ENCODE measurements at places on chromosomes 2 and 18.
A peak's percentile ranks its signal among the peaks of the same experiment; 100 is the strongest.

DNA sequence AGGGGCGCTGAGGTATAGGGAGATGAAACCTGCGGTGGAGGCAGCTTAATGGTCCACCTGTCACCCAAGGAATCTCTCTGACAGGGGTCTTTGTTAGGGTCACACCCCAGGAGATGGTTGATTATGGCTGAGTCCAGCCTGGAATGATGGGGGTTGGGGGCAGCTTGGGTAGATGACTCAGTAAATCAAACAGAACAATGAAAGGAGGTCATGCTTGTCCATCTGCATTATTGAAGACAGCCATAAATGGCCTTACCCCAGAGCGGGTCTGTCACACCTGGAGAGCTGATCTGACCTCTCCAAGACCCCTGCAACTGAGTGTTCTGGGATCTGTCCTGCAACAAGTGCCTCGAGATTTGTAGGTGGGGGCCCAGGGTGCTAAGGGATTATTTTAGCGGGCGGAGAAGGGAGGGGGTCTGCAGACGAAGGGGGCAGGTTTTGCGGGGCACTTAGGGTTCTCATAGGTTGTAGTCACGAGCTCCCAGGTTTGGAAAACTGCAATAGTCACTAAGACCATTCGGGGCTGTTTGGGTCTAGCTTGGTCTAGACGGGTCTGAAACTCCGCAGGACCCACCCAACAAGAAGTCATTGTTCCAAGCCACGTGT lies 771 bp upstream of the IGFBP2 start:
- no peak for DNase-seq

DNA sequence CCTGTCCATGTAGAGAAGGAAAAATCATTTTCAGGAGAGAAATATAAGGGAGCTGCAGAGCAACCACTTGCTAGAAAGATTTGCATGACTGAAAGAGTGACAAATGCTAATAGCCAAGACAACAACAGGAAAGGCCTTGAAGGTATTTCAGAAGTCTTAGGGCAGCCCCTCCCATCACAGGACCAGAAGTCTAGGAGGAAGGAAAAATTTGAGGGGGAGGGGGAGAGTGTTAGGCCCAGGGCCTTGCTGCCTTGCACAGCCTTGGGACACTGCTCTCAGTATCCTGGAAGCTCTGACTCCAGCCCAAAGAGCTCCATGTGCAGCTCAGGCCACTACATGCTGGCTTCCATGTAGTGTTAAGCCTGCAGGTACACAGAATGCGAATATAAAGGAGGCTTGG lies 266.9 kb downstream of the GLI2 start:
- DNase-seq = no peak

- no peak for DNase-seq
These were observed 50.0 kb downstream of the ERBB4 start for GRCh38 chr2:212488611-212489010.

- DNase-seq = peak; percentile 84
These were observed 15.0 kb upstream of the MYO1B start for GRCh38 chr2:191230174-191230573.

GRCh38 chr2:43054367-43054766 lies 172.0 kb downstream of the ZFP36L2 start:
- DNase-seq = no peak

GRCh38 chr2:26609205-26609631 lies 31.9 kb downstream of the CIB4 start:
- no peak for DNase-seq

- no peak for DNase-seq
These were observed 24.2 kb upstream of the FHOD3 start for GRCh38 chr18:36273347-36273746.

DNA sequence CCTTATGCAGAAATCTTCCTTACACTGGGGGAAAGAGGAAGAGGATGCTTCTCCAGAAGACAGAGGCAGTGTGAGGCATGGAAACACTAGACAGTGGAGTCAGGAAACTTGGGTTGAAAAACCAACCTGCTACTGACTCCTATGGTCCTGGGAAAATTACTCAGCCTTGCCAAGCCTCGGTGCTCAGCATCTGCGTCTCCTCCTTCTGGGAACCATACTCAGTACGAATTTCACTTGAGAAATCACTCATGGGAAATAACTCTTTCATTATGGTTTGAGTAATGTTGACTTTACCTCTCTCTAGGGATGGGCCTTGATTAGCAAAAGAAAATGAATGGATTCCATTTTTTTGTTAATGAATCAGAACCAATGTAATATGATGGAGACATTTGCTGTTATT lies 96.5 kb downstream of the KCNE4 start:
- no peak for DNase-seq

- DNase-seq = no peak
These were observed 52.8 kb upstream of the ITGA6 start for GRCh38 chr2:172374318-172375240.

GRCh38 chr2:72806280-72806945 lies 19.4 kb downstream of the EXOC6B start:
- no peak for DNase-seq

GRCh38 chr2:9212661-9213411 lies 6.2 kb downstream of the ASAP2 start:
- no peak for DNase-seq

DNA sequence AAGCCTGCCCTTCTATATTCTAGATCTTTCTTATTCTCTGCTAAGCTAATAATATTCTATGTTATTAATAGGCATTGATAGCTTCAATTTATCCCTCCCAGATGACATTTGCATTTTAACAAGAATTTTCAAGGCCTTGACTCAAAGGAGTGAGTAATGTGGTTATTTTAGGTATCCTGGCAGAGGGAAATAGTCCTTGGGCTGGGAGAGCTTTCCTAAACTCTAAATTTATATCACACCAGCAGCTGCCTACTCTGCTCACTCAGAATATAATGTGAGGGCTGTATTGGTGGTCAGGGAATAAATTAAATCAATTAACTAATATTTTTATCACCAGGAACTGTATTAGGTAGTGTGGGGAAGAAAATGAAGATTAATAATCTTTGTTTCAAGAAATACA lies 74.8 kb upstream of the ADAM23 start:
- DNase-seq = no peak

- DNase-seq = no peak
These were observed 73.1 kb upstream of the DSG1 start for GRCh38 chr18:31244771-31245394.

DNA sequence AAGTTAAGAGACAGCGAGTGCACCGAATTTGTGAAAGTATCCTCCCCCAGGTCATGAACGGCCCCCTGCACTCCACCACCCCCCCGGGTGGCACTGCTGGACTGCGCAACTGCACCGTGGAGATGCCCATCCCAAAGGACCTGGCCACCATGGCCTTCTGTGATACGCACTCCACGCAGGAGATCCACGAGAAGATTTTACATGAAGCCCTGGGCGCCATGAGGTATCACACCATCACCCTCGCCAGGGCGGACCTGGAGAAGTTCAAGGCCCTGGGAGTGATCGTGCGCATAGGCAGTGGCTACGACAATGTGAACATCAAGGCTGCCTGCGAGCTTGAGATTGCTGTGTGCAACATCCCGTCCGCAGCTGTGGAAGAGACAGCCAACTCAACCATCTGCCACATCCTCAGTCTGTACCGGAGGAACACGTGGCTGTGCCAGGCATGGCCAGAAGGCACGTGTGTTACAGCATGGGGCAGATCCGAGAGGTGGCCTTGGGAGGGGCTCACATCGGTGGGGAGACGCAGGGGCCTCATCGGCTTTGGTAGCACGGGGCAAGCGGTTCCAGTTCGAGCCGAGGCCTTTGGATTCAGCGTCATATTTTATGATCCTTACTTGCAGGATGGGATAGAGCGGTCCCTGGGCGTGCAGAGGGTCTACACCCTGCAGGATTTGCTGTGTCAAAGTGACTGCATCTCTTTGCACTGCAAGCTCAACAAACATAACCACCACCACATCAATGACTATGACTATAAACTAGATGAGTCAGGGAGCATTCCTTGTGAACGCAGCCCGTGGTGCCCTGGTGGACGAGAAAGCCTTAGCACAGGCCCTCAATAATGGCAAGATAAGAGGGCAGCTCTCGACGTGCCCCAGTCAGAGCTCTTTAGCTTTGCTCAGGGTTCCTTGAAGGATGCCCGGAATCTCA lies 290.8 kb upstream of the MC4R start:
- DNase-seq = no peak

DNA sequence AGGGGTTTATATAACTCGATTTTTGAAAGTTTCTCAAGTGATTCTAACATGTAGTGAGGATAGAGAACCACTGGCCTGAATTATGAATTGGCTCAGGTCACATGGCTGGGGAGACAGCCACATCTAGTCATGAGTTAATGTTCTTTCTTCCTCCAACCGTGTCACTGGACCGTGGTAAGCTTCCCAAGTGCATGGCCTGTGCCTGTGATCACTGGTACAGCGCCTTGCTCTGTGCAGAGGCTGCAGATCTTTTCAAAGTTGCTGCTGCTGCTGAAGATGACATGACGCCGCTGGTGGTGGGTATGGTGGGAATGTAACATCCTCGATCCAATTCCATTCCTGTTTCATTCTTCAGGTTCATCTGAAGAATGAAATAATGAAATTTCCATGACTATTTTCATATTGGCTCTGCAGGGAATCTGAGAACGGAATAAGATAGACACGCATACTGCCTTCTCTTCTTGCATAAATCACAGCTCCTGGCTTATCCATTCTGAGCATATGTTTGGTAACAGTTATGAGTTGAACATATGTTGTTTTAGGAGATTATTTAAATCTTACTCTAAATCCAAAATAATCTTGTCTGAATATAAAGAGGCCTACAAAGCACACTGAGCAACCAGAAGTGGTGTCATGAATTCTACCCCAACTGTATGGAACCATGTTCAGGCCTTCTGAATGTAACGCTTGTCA lies 100.5 kb upstream of the THSD7B start:
- no peak for DNase-seq

GRCh38 chr2:12921321-12921720 lies 204.6 kb downstream of the TRIB2 start:
- DNase-seq = no peak

DNA sequence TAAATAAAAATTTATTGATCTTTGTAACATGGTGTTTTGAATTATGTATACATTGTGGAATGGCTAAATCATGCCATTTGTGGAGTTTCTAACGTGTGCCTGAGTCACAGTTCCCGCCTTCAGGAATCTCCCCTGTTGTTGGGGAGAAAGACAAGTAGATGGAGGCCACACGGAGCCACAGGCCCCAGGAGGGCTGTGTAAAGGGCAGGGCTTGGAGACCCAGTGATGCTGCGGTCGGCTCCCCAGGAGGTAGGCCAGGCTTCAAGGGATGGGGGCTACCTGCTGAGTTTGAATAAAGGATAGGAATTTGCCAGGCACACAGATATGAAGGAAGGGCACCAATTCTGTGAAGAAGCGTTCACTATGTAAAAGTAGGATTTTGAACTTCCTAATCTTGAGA lies 257.1 kb downstream of the GBX2 start:
- DNase-seq = no peak

- no peak for DNase-seq
These were observed 370.7 kb upstream of the MEX3C start for GRCh38 chr18:51568151-51568550.
